DMS79 (cell line): ENCODE measurements at places on chromosomes 12 and 14.

DNA sequence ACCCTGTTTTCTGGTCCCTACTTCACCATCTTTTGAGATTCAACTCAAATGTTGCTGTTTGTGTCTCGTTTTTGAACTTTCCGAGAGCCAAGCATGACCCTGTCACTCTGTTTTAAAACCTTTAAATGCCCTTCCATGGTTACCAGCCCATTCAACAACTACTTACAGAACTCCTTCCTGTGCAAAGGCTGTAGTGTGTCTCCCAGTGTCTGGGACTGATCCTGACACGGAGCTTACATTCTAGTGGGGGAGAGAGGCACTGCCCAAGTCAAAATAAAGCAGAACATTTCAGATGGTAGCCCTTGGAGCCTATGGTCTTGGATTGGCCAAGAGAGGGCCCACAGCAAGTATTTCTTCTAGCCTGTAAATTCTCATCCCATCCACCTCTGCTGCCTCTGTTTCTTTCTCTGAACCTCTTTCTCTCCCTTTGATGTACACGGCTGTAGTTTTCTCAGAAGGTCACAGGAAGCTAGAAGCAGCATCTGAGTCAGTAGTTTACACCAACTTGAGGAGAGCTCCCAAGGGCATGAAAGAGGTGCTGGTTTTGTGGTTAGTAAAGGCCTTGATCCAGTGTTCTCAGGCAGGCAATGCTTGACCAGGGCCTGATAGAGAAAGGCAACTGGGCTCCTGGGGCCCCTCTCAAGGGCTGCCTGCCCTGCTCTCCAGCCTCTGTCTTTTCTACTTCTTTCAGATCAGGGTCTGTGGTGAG lies 42.3 kb upstream of the SLC24A4 start:
- no peak for DNase-seq

DNA sequence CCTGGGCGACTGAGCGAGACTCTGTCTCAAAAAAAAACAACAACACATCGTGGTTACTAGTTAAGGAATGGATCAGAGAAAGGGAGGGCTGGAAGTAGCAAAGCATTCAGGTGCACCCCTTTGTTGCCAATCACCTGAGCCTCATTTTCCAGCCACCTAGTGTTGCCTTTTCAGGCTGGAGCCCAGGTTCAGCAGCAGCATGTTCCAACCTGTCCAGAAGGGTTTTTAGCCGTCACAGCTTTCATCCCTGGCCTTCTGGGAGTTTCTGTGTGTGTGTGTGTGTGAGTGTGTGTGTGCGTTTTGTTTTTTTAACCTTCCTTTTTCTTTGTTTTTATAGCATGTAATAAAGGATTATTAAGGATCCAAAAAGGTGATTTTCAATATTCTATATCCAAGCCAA lies 121.1 kb upstream of the ATF1 start:
- DNase-seq, result peak; percentile 54

DNA sequence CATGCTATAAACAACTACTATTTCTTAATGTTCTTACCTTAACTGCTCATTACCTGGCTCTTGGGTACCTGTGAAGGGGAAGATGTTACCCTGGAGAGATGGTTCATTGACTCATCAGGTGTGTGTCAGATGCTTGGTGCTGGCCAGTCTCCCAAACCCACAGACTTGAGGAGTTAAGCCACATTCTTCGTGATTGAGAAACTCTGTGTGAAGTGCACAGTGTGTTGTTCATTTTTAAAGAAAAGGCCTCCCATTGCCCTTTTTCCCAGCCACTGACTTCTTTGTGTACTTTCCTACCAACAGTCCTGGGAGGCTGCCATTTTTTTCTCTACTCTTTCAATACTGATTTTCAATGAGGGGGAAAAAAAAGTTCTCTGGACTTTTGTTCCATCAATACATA lies 3.2 kb downstream of the MGST1 start:
- peak; percentile 28 for DNase-seq

- no peak for DNase-seq
These were observed 23.6 kb downstream of the IRF2BPL start for GRCh38 chr14:77004711-77005460.

- peak; percentile 8 for DNase-seq
These were observed 55.6 kb upstream of the PTHLH start for GRCh38 chr12:28027947-28028724.

- no peak for DNase-seq
These were observed 22.5 kb downstream of the YBX3 start for GRCh38 chr12:10700581-10700980.

GRCh38 chr12:118061873-118062843 lies 1.2 kb upstream of the WSB2 start:
- DNase-seq, result peak; percentile 79

GRCh38 chr12:8996682-8997405 lies 7.5 kb downstream of the KLRG1 start:
- DNase-seq, result no peak

DNA sequence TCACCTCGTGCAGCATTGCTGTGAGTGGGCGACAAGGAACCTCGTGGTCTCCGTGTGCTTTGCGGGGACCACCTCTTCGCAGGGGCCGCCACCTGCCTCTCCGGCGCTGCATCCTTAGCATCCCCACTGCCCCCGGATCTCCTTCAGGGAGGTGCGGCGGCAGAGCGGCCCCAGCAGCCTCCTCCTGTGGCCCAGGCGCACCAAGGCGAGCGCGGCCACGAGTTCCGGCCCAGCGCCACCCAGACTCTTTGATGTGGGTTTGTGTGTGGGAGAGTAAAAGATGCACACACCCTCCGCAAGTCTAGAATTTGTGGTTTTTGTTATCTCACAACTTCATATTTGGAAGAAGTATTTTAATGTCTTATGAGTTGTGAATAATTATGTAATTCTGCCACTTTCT lies 118.8 kb upstream of the DIO3 start:
- DNase-seq, result no peak

- peak; percentile 49 for DNase-seq
These were observed 445 bp downstream of the CERS5 start for GRCh38 chr12:50166799-50167048.

DNA sequence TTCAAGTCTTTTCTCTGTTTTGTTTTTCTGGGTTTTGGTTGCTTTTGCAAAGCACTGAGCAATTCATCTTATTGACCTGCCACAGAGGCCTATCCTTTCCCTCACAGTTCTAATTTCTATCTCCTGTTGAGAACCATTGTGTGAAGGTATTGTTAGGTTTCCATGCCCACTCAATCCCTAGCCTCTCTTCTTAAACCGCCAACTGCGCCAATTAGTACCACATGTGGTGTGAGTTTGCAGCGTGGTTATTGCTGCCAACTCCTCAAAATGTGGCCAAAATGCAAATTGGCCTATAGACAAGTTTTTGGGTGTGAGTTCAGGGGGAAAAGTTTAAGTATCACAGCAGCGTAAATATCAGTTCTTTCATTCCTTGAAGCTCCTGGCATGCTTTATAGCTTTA lies 232.6 kb downstream of the FLRT2 start:
- no peak for DNase-seq

GRCh38 chr14:93902619-93903307 lies 24.4 kb upstream of the FAM181A start:
- no peak for DNase-seq

DNA sequence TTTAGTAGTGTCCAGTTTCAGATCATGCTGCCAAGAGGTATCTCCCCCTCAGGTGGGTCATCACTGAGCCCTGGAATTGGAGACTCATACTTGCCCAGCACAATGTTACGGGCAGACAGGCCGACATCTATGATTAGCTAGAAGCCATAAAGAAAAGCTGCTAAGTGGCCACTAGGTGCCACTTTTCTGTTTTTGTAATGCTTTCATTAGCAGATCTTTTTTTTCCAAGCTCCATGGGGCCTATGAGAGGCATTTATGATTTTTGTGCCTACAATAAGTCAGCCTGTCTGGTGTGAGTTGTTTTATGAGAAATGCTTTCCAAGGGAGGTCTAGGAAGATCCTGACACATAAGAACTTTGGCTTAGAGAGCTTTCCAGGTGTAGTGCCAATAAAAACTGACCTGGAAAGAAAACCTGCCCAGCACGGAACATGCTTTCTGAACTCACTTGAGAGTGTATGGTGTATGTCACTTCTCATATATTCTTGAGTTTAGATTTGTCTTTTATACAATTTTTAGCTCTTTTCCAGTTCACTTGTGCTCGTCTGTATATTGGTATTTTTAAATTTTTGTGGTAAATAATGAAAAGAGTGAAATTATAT lies 21.8 kb upstream of the SMCO2 start:
- no peak for DNase-seq

- no peak for DNase-seq
These were observed 64.5 kb downstream of the CAND1 start for GRCh38 chr12:67333649-67334048.

- no peak for DNase-seq
These were observed 160.6 kb upstream of the HMGA2 start for GRCh38 chr12:65663648-65664047.

DNA sequence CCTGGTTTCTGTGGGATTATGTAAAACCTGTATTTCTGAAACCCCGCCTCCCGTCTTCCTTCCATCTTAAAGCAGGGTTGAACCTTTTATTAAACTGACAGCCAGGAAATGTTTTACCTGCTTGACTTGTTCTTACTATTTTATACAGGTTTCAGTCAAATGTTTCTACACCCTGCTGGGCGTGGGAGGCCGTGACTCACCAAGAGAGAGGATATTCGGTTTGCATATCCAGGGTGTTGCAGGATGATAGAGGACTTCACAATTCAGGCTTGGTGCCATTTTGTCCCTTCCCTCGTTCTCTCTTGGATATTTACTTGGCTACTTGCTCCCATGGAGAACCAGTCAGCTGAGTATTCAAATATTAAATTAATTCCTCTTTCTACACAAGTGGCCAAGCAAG lies 69.7 kb downstream of the ARF6 start:
- DNase-seq, result no peak

- DNase-seq, result no peak
These were observed 43.9 kb upstream of the ATP23 start for GRCh38 chr12:57897286-57897974.

- peak; percentile 38 for DNase-seq
These were observed 9.0 kb downstream of the ARHGDIB start for GRCh38 chr12:14952299-14952921.

DNA sequence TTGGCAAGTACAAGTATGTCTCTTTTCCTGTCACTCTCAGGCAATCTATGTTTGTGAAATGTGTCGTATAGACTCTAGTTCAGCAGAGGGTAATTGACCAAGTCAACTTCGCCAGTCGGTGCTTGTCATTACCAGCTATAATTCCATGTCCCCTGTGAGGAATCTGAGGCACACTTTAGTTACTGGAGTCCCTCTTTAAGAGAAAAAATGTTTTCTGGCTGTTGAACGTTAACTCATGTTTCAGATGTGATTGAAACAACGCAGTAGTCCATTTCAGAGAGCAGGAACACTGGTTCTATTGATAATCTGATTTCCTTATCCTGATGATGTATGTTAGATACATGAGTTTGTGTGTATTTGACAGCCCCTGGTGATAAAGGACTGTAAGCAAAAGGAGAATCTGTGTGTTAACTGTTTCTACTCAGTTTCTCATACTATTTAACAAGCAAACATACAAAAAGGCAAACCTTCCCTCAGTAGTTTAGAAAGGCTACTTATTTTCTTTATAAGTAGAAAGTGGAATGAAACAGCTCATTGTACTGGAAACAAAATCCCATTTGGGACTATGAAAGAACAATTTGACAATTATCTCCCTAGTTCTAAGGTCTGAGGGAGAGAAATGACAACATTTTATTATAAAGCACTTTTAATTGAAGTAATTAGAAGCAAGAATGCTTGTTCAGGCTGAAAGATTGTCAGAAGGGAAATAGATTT lies 161.1 kb upstream of the TRHDE start:
- no peak for DNase-seq

GRCh38 chr12:37672655-37673260 lies 643.8 kb upstream of the ALG10B start:
- DNase-seq, result no peak

GRCh38 chr12:87728931-87729593 lies 300.1 kb downstream of the C12orf50 start:
- no peak for DNase-seq

DNA sequence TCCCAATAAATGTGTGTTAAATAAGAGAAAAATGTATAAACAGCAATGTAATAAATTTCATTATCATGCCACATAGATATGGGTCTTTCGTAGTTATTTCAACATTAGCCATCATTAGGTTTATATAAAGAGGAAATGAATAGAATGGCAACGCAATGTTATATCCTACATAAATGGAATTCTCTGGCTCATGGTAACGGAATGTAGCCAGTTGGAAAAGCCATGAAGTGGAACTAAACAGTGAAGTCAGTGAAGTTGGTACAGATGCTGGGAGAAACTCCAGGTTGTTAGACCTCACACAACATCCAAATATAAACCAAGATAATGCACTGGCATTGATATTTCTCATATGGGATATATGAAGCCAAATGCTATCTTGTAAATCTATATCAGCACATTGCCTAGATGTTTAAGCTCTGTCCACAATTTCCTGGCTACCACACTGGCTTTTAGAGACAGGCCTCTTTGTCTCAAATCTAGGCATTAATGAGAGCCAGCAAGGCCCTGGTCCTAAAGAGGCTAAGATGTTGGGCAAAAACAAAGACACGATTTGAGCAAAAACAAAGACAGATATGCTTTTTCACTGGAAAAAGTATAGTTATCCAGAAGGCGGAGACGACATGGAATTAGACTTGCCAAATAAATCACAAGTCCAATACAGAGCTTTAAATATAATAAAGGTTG lies 861.0 kb downstream of the RPS29 start:
- no peak for DNase-seq

- DNase-seq, result no peak
These were observed 191.7 kb downstream of the ALG10B start for GRCh38 chr12:38508246-38508645.

DNA sequence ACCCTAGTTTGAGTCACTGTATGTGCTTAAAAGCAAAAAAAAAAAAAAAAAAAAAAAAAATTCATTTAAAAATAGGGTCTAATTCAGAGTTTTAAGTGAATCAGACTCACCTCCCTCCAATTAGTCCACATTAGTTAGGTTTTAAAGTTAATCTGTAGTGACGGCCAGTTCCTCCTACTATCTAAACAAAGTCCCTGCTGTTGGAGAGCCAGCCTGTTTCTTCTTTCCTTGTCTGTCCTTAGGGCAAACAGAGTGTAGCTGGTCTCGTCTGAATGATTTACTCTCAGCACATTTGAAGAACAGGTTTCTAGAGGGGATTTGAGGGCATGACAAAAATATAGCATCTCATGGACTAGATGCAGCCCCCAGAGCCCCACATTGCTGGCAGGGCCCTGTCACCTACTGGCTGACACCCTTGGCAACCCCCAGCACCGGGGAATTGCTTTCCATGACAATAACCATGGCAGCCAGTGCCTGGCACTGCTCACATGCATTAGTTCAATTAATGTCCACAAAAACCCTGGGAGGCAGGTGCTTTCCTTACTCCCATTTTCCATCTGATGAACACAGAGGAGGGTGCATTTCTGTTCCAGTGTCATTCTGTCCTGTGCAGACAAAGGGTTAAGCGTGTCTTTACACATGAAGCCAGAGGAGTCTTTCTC lies 138.3 kb downstream of the PLXNC1 start:
- no peak for DNase-seq

DNA sequence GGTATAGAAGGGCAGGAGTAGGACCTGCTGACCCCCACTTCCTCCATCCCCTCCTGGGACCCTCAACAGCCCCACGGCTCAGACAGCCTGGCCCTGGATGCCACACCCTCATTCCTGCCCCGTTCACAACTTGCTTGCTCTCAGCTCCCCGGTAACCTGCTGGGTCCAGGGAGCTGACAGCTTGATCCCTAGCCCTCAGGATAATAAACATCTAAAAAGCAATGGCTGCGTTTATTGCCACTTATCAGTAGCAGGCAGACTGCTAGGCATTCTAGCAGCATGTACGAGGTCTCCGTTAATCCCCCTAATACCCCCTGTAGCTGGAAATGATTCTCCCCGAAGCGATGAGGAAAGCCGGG lies 24.3 kb upstream of the RPLP0 start:
- DNase-seq, result peak; percentile 77
